Osteoblast (primary cell): ENCODE measurements at places on chromosomes 1 and 21. TPM values are rescaled to one million over a fixed set of nuclear protein-coding genes. Genes with fewer than 3 reads are reported as not detected.
A peak's percentile ranks its signal among the peaks of the same experiment; 100 is the strongest.

The OR14I1 gene
- total RNA-seq: not detected in 2 replicates

The PLA2G2C gene
- total RNA-seq: not detected in 2 replicates

GRCh38 chr1:117608115-117608615, 2.3 kb downstream of the TENT5C start:
- no peak overlapping the region for H3K27ac ChIP-seq
- DNase-seq: no peak
- H3K4me3 ChIP-seq: no peak overlapping the region
- peaks cover 46% of the 10 kb centered on the region for H3K27me3 ChIP-seq
- no peaks in the 10 kb centered on the region for H3K36me3 ChIP-seq

DNA sequence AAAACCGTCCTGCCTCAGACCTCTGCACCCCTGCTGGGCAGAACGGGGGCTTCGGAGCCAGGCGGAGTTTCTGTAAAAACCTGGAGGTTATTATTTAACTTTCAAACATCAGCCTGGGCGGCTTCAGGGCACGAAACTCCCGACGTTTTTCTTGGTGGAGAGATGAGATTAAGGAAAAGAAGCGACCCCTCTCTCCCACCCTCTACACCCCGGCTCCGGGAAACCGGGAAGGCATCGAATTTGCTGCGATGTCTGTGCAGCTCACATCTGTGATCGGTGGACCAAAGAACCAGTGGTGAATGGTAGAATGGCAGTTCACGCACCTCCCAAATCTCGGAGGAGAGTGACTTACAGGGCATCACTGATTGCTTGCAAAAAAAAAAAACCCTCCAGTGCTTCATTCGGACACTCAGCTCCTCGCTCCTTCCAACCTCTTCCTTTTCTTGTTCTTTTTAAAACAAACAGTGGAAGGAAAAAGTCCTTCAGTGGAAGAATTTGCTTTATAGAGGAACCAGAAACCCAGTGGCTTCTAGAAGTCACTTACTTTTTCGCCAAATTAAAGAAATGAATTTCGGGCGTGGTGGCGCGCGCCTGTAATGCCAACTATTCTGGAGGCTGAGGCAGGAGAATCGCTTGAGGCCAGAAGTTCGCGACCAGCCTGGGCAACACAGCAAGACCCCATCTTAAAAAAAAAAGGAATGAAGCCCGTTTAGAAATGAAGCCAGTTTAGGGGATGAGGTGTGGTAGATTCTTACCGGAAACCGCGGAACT, 884 bp downstream of the PHACTR4 start:
- peak overlapping the region; percentile 91 for H3K4me3 ChIP-seq
- no peaks in the 10 kb centered on the region for H3K36me3 ChIP-seq
- peak; percentile 76 for DNase-seq
- H3K27me3 ChIP-seq: no peaks in the 10 kb centered on the region
- peak overlapping the region; percentile 49 for H3K27ac ChIP-seq

The CFHR5 gene
- not detected in 2 replicates for total RNA-seq

- H3K27me3 ChIP-seq: peaks cover 12% of the 10 kb centered on the region
- no peak overlapping the region for H3K4me3 ChIP-seq
- no peak overlapping the region for H3K27ac ChIP-seq
- H3K36me3 ChIP-seq: no peaks in the 10 kb centered on the region
- H3K4me1 ChIP-seq: peaks cover 11% of the 10 kb centered on the region
Measured at GRCh38 chr21:41429305-41429704, 3.3 kb downstream of the MX1 start.

- H3K27ac ChIP-seq: no peak overlapping the region
- H3K4me1 ChIP-seq: no peaks in the 10 kb centered on the region
- H3K27me3 ChIP-seq: peaks cover 5% of the 10 kb centered on the region
- H3K36me3 ChIP-seq: no peaks in the 10 kb centered on the region
- no peak for DNase-seq
Measured at GRCh38 chr1:2980849-2981248, 40.4 kb upstream of the ACTRT2 start.

DNA sequence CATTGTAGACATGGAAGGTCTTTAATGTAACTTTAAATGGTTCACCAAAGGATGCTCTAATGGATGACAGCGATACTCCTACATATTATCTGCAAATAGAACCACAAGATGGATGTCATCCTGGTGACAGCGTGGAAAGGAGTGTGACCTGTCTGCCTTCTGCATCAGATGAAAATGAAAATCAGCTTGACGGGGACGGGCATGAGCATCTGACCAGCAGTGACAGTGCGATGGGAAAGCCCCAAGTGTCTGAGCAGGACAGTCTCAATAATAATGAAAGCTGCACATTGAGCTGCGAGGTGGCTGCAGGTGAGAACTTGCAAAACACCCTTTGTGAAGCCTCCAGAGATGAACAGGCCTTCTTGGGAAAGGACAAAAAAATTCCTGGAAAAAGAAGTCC, 25.2 kb downstream of the CNST start:
- peak overlapping the region; percentile 85 for H3K27ac ChIP-seq
- DNase-seq: no peak
- H3K4me3 ChIP-seq: no peak overlapping the region
- no peaks in the 10 kb centered on the region for H3K27me3 ChIP-seq
- peaks cover 60% of the 10 kb centered on the region for H3K4me1 ChIP-seq

GRCh38 chr1:103900005-103900404, 150.3 kb downstream of the AMY1C start:
- no peak overlapping the region for H3K4me3 ChIP-seq
- DNase-seq: no peak
- no peaks in the 10 kb centered on the region for H3K27me3 ChIP-seq

DNA sequence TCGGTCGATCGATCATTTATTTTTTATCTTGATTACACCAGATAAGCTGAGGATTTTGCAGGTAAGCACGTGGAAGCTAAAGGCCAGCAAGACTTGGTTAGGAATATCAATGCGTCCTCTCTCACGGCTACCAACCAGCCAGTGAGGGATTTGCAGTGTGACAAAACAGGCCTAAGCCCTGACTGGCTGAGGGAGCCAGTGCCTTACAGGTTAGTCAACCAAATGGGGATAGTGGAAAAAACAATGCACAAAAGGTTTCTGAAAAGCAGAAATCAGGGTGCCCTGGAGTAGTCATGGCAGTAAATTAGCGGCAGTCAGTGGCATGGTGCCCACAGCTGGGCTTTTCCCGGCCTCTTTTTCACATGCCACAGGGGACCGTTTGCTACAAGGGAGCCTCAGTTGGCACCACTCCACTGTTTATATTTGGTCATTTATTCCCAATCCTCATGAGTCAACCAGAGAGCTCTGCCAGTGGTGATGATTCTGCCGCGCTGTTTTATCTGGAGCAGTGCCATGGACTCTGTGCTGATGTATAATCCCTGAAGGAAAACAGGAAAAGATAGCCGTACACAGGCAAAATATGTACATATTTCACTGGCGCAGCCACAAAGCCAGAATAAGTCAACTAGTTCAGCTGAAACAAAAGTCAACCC, 167.6 kb downstream of the RHOU start:
- H3K36me3 ChIP-seq: no peaks in the 10 kb centered on the region
- DNase-seq: peak; percentile 86
- H3K27me3 ChIP-seq: peaks cover 57% of the 10 kb centered on the region
- no peak overlapping the region for H3K4me3 ChIP-seq
- no peak overlapping the region for H3K27ac ChIP-seq

The FRRS1 gene
- total RNA-seq: 23.2 and 28.9 TPM in 2 replicates

The LAD1 gene
- not detected in 2 replicates for total RNA-seq

- H3K36me3 ChIP-seq: peaks cover 32% of the 10 kb centered on the region
- peaks cover 20% of the 10 kb centered on the region for H3K4me1 ChIP-seq
- H3K27ac ChIP-seq: no peak overlapping the region
- H3K27me3 ChIP-seq: no peaks in the 10 kb centered on the region
- no peak overlapping the region for H3K4me3 ChIP-seq
Measured at GRCh38 chr1:29200906-29201594, 19.4 kb upstream of the SRSF4 start.

The SIK1 gene
- total RNA-seq: 3.2 and 3.3 TPM in 2 replicates

DNA sequence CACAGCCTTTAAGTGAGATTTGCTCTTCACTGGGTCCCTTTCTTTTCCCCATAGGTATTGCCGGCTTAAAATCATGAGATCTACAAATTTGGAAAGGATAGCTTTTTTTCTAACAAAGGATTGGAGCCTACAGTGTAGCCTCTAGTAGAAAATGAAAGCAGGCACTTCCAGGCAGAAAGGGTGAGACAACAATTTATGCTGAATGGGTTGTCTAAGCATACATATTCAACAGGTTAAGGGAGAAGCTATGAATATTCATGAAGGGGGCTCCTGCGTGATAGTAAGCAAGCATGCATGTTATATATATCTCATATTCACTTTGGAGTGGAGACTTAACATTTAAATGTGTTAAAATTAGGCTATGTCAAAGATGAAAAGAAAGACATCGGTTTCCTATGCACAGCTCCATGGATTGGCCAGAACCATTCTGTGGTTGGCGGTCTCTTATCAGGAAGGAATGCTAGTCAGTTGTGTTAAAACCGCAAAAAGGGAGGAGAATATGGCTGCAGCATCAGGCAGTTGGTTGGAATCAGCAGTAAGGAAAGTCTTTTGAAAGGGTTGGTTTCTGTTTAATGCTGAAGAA, 66.0 kb downstream of the VCAM1 start:
- peak overlapping the region; percentile 46 for H3K27ac ChIP-seq
- H3K4me1 ChIP-seq: peaks cover 9% of the 10 kb centered on the region
- peak overlapping the region; percentile 60 for H3K4me3 ChIP-seq
- H3K36me3 ChIP-seq: no peaks in the 10 kb centered on the region

GRCh38 chr1:19044975-19045831, 88.7 kb upstream of the IFFO2 start:
- no peaks in the 10 kb centered on the region for H3K36me3 ChIP-seq
- peak; percentile 97 for DNase-seq

- H3K27ac ChIP-seq: no peak overlapping the region
- no peak for DNase-seq
- H3K36me3 ChIP-seq: no peaks in the 10 kb centered on the region
- peaks cover 3% of the 10 kb centered on the region for H3K27me3 ChIP-seq
Measured at GRCh38 chr1:25074351-25075227, 144.5 kb upstream of the RUNX3 start.

DNA sequence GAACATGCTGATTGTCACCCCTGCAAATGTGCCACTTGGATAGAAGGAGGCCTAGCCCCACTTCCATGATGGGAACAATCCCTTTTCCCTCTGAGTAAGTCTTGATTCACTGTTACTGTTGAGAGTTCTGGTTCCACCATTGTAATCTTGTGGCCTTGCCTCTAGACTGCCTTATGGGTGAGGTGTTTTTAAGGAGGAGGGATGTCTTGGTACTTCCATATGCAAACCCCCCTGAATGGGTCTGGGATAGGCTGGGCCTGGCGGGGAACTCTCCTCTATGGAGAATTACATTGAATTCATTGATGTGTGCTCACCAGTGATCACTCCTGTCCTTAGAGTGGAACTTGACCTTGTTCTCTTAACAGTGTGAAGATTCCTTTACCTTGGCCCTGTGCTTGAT, 5.8 kb downstream of the GALNT2 start:
- DNase-seq: no peak
- H3K27me3 ChIP-seq: no peaks in the 10 kb centered on the region
- peak overlapping the region; percentile 92 for H3K27ac ChIP-seq
- no peaks in the 10 kb centered on the region for H3K36me3 ChIP-seq
- H3K4me1 ChIP-seq: peaks cover 54% of the 10 kb centered on the region

- H3K27me3 ChIP-seq: no peaks in the 10 kb centered on the region
- H3K4me1 ChIP-seq: peaks cover 9% of the 10 kb centered on the region
- H3K27ac ChIP-seq: peak overlapping the region; percentile 88
- no peaks in the 10 kb centered on the region for H3K36me3 ChIP-seq
- peak; percentile 75 for DNase-seq
Measured at GRCh38 chr1:28087614-28088167, 719 bp downstream of the EYA3 start.

- no peaks in the 10 kb centered on the region for H3K36me3 ChIP-seq
- H3K27ac ChIP-seq: no peak within 1 kb of the TSS
- no peak within 1 kb of the TSS for H3K4me3 ChIP-seq
- H3K4me1 ChIP-seq: no peaks in the 10 kb centered on the region
Measured at GRCh38 chr1:160366731-160367515, at the start of gene NHLH1. NHLH1 (plus strand) TSS chr1:160367071; CDS start chr1:160370732, 3,661 bp downstream.

GRCh38 chr1:48251821-48252220, 29.3 kb downstream of the SLC5A9 start:
- H3K36me3 ChIP-seq: no peaks in the 10 kb centered on the region
- DNase-seq: no peak
- H3K4me3 ChIP-seq: no peak overlapping the region
- no peak overlapping the region for H3K27ac ChIP-seq
- no peaks in the 10 kb centered on the region for H3K4me1 ChIP-seq

DNA sequence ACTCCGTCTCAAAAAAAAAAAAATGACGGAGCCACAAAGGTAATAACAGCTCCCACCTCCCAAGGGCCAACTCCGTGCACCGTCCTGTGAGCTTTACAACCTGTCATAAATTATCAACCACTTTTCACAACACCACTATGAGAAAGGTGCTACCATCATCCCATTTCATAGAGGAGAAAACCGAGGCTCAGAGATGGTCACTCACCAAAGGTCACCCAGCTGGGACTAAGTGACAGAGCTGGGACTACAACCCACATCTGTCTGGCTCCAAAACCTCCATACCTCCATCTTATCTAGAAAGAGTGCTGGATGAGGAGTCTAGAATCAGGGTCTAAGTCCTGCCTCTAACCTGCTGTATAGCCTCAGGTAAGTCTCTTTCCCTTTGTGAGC, 43.6 kb upstream of the ECE1 start:
- no peak for DNase-seq
- no peaks in the 10 kb centered on the region for H3K27me3 ChIP-seq
- peak overlapping the region; percentile 85 for H3K27ac ChIP-seq
- no peaks in the 10 kb centered on the region for H3K36me3 ChIP-seq

- H3K4me3 ChIP-seq: no peak overlapping the region
- H3K27ac ChIP-seq: no peak overlapping the region
- no peaks in the 10 kb centered on the region for H3K27me3 ChIP-seq
Measured at GRCh38 chr1:176847052-176847451, 317.5 kb downstream of the ASTN1 start.

The RGS1 gene
- not detected in 2 replicates for total RNA-seq

GRCh38 chr1:54528613-54529012, 19.4 kb upstream of the ACOT11 start:
- no peak overlapping the region for H3K27ac ChIP-seq
- peaks cover 5% of the 10 kb centered on the region for H3K27me3 ChIP-seq
- no peaks in the 10 kb centered on the region for H3K4me1 ChIP-seq
- no peaks in the 10 kb centered on the region for H3K36me3 ChIP-seq
- no peak for DNase-seq

The PAPPA2 gene
- total RNA-seq: 3.5 and 5.8 TPM in 2 replicates

GRCh38 chr1:35866991-35867390, 16.0 kb upstream of the AGO1 start:
- H3K27me3 ChIP-seq: no peaks in the 10 kb centered on the region
- H3K4me3 ChIP-seq: no peak overlapping the region
- no peaks in the 10 kb centered on the region for H3K36me3 ChIP-seq
- H3K27ac ChIP-seq: no peak overlapping the region
- no peak for DNase-seq

The KLHDC9 gene
- 1.4 and 1.5 TPM in 2 replicates for total RNA-seq

The CFHR4 gene
- total RNA-seq: not detected in 2 replicates
